ENCODE measurements at places on chromosomes 2 and 18.

- DNase-seq: no peak
Measured at GRCh38 chr2:146602856-146603255, 1242.0 kb upstream of the ACVR2A start.

DNA sequence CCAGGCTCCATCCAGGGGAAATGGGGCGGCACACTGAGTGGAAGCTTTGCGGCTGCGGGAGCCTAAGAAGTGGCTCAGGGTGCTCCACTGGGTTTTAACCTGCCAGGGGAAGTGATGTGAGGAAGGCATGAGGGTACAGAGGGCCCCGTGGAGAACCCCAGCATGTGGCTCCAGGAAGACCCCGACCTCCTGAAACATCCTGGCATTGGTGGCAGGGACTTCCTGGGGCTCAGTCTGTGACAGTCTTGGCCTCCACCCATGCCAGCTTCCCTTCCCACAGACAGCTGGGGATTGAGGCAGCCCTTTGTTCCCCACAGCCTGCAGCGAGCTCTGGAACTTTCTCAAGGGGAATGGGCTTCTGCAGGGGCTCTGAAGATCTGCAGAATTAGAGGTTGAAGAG, 146.6 kb downstream of the TNS1 start:
- no peak for DNase-seq

GRCh38 chr2:30860726-30861125, 53.5 kb upstream of the CAPN13 start:
- no peak for DNase-seq

DNA sequence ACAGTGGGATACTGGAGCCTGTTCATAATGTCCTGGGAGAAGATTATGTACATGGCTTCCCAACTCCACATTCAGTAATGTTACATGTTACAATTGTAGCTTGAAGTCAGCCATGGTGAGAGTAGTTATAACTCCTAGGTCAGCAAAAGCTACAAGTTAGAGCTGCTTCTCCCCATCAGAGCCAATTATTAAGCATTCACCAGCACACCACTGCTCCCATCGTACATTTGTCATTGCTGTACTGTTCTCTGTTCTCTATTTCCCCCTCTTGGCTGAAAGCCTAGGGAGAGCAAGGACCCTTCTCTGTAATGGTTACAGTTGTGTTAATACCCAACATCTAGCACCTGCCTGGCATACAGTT, 5.3 kb upstream of the TLK1 start:
- no peak for DNase-seq

- DNase-seq: no peak
Measured at GRCh38 chr18:42611134-42611533, 504.4 kb downstream of the RIT2 start.

- peak; percentile 25 for DNase-seq
Measured at GRCh38 chr2:236570081-236570868, 650 bp downstream of the ACKR3 start.

DNA sequence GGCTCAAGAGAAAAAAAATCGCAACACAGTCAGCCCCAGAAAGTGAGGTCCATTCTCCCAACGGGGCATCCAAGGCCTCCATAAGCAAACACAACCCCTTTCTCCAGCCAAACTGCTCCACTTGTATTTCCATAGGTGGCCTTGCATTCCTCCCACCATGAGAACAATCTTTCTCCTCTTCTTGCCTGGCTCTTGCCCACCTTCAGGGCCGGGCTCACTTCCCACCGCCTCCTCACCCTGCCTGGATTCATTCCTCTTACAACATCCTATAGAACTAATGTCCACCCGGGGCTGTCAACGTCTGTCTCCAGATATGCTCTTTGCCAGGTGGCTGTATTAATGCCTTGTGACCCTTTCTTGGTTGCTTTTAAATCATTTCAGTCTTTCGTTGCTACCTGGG, 124.5 kb downstream of the SMAD7 start:
- DNase-seq: no peak

DNA sequence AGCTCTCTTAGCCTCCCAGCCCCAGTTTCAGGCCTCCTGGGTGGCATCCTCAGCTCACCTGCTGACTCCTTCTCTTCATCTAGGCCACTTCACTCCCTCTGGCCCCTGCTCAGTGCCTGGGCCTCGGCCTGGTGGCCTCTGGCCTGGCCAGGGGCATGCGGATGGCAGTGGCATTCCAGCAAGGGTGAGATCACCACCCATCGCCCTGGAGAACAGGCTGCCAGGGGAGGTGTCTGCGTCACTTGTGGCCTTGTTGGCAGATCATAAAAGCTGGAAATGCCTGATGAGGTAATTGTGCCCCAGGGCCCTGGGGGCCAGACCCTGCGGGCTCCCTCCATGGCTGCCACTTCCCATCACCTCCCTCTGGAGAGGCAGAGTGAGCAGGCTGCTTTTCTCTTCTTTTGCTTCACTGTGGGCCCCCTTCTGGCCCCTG, 72.5 kb upstream of the SMAD2 start:
- peak; percentile 73 for DNase-seq

DNA sequence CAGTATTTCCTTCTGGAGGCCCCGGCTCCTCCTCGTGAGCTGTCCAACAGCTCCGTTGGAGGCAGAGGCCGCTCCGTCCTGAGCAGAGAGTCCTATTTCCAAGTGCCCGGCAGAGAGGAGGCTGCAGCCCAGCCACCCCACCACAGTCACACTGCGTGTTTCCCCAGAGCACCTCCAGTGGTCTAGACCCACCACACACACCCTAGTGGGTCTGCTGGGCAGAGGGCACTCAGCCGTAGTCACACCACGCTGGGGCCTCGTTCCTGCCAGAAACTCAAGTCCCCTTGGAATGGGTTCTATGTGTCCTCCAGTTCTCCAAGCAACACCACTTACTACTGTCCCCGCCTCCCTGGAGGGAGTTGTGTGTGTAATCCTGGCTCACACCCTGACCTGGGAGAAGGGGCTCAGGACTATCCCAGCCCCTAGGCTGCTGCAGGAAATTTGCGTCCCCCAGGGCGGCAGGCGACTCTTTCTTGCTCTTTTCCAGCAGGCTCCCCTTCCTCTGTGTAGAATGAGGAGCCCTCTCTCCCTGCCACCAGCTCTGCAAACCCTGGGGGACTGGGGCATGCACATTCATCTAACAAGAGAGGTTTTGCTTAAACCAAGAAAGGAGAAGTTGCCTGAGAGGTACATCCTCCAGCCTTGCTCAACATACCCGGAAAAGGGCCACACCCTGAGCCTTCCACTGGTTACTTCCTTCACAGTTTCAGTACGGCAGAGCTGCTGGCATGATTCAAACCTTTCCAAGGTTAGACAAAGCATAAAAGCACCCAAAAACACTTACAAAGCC, 114.1 kb downstream of the NDUFA10 start:
- no peak for DNase-seq

All from epithelial cell of esophagus (primary cell).